ENCODE measurements at places on chromosomes 13 and 19.

DNA sequence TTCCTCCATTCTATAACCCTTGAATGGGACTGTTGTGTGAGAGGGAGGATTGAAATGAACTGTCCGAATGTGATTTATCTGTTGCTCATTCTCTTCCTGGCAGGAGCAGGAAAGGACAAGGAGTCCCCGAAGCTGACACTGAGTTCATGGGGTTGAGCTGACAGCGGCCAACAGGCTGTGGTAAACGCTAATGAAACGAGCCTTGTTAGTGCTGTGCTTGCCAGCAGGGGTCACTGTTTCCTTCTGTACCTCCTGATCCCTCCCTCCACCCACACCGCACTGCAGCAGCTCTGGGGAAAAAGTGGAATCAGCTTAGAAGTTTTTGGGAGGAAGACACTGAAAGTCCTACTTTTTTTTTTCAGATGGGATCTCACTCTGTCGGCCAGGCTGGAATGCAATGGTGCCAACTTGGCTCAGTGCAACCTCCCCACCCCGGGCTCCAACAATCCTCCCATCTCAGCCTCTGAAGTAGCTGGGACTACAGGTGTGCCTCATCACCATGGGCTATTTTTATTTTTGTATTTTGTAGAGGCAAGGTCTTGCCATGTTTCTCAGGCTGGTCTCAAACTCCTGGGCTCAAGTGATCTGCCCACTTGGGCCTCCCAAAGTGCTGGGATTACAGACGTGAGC is 6.7 kb upstream of the ZNF761 start:
- DNase-seq, result peak; percentile 3

GRCh38 chr13:22198001-22198400 is 527.1 kb downstream of the FGF9 start:
- DNase-seq, result no peak

GRCh38 chr19:33556261-33556660 is 34.7 kb upstream of the PEPD start:
- no peak for DNase-seq

GRCh38 chr19:55387736-55388497 is 2.2 kb downstream of the RPL28 start:
- no peak for DNase-seq

- DNase-seq, result no peak
Measured at GRCh38 chr13:32376642-32377415, 51.1 kb downstream of the N4BP2L1 start.

- no peak for DNase-seq
Measured at GRCh38 chr19:18725841-18726770, 42.6 kb downstream of the CRTC1 start.

GRCh38 chr13:24270639-24271141 is 38.7 kb upstream of the C1QTNF9 start:
- no peak for DNase-seq

DNA sequence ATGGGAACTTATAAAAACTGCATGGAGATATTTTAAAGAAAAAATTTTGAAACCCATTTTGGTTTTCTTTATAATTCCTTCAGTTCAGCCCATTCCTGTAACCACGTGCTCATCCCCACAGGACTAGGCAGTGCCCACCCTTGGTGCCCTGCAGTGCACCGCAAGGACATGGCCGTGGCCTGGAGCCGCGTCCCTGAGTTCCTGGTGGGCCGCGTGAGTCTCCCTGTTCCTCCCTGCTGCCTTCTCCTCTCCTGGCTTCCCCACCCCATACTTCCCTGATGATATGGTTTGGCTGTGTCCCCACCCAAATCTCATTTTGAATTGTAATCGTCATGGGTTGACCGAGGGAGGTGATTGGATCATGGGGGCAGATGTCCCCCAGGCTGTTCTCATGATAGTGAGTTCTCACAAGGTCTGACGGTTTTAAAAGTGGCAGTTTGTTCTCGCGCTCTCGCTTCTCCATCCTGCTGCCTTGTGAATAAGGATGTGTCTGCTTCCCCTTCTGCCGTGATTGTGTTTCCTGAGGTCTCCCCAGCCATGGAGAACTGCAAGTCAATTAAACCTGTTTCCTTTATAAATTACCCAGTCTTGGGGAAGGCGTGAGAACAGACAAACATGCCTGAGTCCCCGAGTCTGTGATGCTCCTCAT is 31.6 kb upstream of the TFDP1 start:
- no peak for DNase-seq

- no peak for DNase-seq
Measured at GRCh38 chr13:39536274-39536673, 66.7 kb downstream of the LHFPL6 start.
